ENCODE measurements at places on chromosomes 11 and 22. TPM values are rescaled to one million over a fixed set of nuclear protein-coding genes. Genes with fewer than 3 reads are reported as not detected.

The FAM111B gene
- not detected for total RNA-seq

The DENND6B gene
- 2.8 TPM for total RNA-seq

The CCDC116 gene
- total RNA-seq, result 0.43 TPM

The FGF19 gene
- not detected for total RNA-seq

The KCNC1 gene
- 0.05 TPM for total RNA-seq

The SLC22A12 gene
- total RNA-seq, result not detected

The CYTH4 gene
- 8.0 TPM for total RNA-seq

The OR8G1 gene
- not detected for total RNA-seq

The GLB1L3 gene
- not detected for total RNA-seq

The KDM4D gene
- total RNA-seq, result 0.83 TPM

The MMP1 gene
- 0.11 TPM for total RNA-seq

The CRYBB2 gene
- not detected for total RNA-seq

The MRGPRE gene
- total RNA-seq, result 0.38 TPM

The SAMM50 gene
- 51.0 TPM for total RNA-seq

The NLRP14 gene
- total RNA-seq, result not detected

The TCP11L1 gene
- 9.0 TPM for total RNA-seq

The SNX32 gene
- 0.54 TPM for total RNA-seq

The DYNC2H1 gene
- 4.7 TPM for total RNA-seq

The EHF gene
- 0.08 TPM for total RNA-seq

The FOLR3 gene
- not detected for total RNA-seq

The MYBPC3 gene
- total RNA-seq, result 1,860 TPM

The ZNF202 gene
- 6.2 TPM for total RNA-seq

The SPON1 gene
- total RNA-seq, result 6.2 TPM

The ASCL2 gene
- total RNA-seq, result not detected

The MMP13 gene
- total RNA-seq, result not detected

The PATE2 gene
- not detected for total RNA-seq

The C11orf86 gene
- total RNA-seq, result not detected

The TRIM5 gene
- total RNA-seq, result 6.4 TPM

The TESMIN gene
- total RNA-seq, result 0.46 TPM

The APOL5 gene
- not detected for total RNA-seq

The C11orf91 gene
- total RNA-seq, result 1.4 TPM

The CRYBB1 gene
- 0.67 TPM for total RNA-seq

The POU2AF2 gene
- not detected for total RNA-seq

The TSPAN32 gene
- total RNA-seq, result 26.2 TPM

The TP53AIP1 gene
- not detected for total RNA-seq

The SLC22A8 gene
- not detected for total RNA-seq

The ANKRD42 gene
- 6.0 TPM for total RNA-seq

The OVOL1 gene
- total RNA-seq, result not detected

The RIMBP3B gene
- 0.08 TPM for total RNA-seq

The ENTHD1 gene
- total RNA-seq, result not detected
